ENCODE measurements at places on chromosomes 6 and 20. TPM values are rescaled to one million over a fixed set of nuclear protein-coding genes. Genes with fewer than 3 reads are reported as not detected.

The OLIG3 gene
- not detected for total RNA-seq

DNA sequence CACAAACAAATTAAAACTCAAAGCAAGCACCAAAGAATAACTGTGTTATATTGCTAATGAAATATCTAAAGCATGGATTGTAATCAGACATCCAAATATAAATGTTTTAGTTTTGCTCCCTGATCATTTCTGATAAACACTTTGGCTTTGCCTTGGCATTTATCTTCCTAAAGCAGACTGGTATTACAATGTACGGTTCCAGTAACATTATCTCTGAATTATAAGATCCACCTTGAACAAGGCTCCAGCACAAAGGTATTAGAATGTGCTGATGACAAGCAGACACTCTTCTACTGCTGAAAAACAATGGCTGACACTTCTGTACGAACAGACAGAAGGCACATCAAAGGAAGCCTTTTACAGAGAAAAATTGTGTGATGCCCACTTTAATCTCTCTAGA is 74.6 kb downstream of the INSM1 start:
- DNase-seq: no peak

The FOXQ1 gene
- total RNA-seq: 0.17 TPM

GRCh38 chr20:59571551-59572314 is 32.6 kb upstream of the PHACTR3 start:
- DNase-seq: peak; percentile 69

The HAO1 gene
- total RNA-seq: not detected

- DNase-seq: no peak
Measured at GRCh38 chr6:119294984-119295383, 54.6 kb downstream of the MAN1A1 start.

GRCh38 chr6:27049863-27050781 is 197.4 kb upstream of the PRSS16 start:
- DNase-seq: no peak

The LSM2 gene
- total RNA-seq: 78.7 TPM

The SLC22A2 gene
- total RNA-seq: not detected

GRCh38 chr6:71376830-71377229 is 88.2 kb downstream of the OGFRL1 start:
- no peak for DNase-seq

DNA sequence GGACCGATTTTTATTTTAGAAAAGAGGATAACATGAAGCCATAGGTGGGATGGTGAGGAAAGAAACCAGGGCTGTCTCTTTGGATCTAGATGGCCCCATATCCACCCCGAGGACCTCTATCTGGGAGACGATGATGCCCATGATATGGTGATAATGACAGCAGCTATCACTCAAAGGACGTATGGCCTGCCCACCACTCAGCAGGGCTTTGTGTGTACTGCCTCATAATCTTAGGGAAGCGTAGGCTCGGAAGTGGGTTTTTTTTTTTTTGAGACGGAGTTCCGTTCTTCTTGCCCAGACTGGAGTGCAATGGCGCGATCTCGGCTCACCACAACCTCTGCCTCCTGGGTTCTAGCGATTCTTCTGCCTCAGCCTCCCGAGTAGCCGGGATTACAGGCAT is 8.2 kb upstream of the TAF8 start:
- DNase-seq: no peak

The ZHX3 gene
- 35.1 TPM for total RNA-seq

- DNase-seq: peak; percentile 54
Measured at GRCh38 chr6:89281779-89282246, 33.3 kb downstream of the GABRR2 start.

GRCh38 chr20:23002276-23002675 is 32.8 kb upstream of the SSTR4 start:
- DNase-seq: no peak

- peak; percentile 94 for DNase-seq
Measured at GRCh38 chr6:16277101-16277981, 39.0 kb downstream of the GMPR start.

DNA sequence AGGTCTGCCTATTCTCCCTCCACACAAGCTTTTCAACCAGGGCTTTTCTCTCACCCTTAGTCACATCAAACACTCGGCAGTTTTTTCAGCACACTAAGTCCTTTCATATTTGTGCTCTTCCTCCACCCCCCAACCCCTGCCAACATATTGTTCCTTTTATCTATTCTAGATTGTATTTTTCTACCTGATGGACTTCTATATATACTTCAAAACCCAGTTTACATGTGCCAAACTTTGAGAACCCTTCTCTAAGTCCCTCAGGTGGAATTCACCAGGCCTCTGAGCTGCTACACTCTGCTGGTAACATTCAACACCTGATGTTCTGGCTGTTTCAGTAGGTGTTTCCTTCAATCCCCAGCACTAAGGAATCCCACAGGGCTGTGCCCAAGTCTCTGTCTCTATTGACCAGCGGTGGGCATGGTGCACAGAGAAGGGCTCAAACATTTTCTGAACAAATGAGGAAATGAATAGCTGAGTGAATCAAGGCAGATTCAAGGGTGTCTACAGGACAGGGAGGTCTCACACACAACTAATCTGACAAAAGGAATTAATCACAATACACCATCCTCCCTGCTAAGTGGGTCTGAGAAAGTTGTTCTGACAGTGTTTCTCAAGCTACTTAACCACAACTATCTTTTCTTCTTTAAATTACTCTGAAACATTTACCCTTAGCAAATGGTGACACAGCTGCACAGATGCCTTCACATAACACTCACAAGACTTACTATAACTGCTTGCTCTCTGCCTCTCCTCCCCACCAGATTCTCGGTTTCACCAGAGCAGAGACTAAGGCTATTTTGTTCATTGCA is 166.5 kb downstream of the TSHZ2 start:
- DNase-seq: no peak

The MEP1A gene
- total RNA-seq: not detected

GRCh38 chr6:5922230-5922629 is 84.5 kb downstream of the NRN1 start:
- no peak for DNase-seq

- no peak for DNase-seq
Measured at GRCh38 chr20:39862470-39862891, 826.6 kb downstream of the MAFB start.

DNA sequence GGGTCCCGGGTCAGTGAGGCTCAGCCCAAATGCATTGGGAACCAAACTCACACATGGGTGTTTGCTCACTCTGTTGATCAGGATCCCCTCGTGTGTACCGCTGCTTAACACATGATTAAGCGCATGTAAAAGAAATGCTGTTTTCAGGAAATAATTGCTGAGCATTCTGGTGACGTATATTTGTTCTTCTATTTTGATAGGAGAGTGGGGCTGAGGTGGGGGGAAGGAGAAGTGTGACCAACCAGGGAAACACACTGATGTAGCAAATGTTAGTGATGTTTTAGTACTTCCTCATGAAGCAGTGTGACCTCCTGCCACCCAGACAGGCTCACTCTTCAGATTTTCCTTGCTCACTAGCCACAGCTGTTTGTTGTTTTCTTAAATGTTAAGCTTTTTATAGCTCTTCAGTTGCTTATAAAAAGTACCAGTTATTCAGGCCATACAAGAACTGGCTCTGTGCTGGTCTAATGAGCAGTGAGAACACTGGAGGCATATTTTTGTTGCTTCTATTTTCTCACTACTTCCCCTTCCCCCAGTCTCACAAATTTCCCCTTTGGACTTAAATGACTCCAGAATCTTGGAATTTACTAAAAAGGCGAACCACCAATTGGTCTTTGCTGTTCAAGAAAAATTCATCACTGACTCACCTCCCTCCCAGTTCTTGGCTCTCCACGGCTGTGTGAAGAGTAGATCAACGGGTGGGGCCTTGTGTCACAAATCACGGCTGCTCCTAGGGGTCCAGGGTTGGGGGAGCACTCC is 79.2 kb upstream of the BACH2 start:
- peak; percentile 52 for DNase-seq

GRCh38 chr6:39378175-39378959 is 55.9 kb upstream of the KCNK16 start:
- DNase-seq: no peak

The GPR6 gene
- not detected for total RNA-seq

DNA sequence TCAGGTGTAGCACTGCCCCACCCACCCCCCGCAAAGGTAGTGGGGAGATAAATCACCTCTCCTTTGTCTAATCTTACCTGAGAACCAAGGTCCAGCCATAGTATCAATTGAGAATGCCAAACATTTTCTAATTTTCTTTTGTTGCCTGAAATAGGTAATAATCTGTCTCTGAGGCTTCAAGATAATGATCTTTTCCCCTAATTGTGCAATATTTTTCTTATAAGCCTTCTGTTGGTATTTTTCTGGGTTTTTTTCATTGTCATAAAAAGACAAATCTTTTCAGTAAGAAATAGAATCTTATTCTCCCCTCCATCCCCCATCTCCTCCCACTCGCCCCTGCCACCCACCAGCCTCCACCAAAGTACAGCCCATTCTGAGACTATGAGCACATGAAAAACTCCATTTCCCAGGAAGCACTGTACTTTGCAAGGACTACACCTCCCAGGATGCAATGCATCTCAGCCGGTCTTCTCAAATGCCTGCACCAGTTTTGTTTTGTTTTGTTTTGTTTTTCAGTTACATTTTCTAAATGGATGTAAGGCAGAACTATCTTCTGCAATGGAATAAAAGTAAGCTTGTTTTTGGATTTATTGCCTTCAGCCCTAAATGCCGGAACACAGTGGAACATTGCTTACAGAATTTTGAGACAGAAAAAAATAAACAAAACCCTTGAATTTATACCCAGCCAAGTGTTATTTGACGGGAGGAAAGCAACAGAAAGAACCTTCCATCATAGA is 268.0 kb downstream of the TFAP2A start:
- DNase-seq: peak; percentile 55

- DNase-seq: peak; percentile 27
Measured at GRCh38 chr6:31898383-31899011, 999 bp upstream of the EHMT2 start.

- peak; percentile 29 for DNase-seq
Measured at GRCh38 chr6:149566410-149567193, 427 bp downstream of the GINM1 start.

The RTF2 gene
- total RNA-seq: 81.4 TPM

- peak; percentile 69 for DNase-seq
Measured at GRCh38 chr6:136685540-136686108, 106.7 kb downstream of the MAP3K5 start.

The SLC52A3 gene
- total RNA-seq: not detected

DNA sequence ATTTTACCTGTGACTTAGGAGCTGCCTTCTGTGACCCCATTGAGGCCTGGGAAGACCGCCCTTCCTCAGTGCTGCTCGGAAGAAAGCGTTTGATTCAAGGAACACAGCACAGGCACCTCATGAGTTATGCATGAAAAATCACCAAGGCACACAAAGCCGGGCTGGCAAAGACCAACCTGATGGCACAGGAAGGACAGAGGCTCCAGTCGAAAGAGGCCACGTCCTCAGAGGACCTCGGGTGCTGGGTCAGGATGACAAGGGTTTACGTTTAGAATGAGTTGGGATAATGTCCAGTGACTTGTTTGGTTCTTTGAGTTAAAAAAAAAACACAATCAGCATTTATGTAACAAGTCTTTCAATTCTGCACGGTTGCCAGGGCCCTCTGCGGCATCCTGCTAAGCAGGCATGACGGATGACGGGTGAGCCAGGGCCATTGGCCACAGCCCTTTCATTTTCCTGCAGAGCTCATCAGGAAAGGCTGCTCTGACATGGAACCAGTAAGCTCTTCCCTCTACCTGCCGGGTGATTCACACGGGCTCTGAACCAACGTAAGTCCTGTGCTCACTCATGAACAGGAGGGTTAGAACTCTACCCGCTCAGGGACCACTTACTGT is 112.8 kb downstream of the DACT2 start:
- no peak for DNase-seq

DNA sequence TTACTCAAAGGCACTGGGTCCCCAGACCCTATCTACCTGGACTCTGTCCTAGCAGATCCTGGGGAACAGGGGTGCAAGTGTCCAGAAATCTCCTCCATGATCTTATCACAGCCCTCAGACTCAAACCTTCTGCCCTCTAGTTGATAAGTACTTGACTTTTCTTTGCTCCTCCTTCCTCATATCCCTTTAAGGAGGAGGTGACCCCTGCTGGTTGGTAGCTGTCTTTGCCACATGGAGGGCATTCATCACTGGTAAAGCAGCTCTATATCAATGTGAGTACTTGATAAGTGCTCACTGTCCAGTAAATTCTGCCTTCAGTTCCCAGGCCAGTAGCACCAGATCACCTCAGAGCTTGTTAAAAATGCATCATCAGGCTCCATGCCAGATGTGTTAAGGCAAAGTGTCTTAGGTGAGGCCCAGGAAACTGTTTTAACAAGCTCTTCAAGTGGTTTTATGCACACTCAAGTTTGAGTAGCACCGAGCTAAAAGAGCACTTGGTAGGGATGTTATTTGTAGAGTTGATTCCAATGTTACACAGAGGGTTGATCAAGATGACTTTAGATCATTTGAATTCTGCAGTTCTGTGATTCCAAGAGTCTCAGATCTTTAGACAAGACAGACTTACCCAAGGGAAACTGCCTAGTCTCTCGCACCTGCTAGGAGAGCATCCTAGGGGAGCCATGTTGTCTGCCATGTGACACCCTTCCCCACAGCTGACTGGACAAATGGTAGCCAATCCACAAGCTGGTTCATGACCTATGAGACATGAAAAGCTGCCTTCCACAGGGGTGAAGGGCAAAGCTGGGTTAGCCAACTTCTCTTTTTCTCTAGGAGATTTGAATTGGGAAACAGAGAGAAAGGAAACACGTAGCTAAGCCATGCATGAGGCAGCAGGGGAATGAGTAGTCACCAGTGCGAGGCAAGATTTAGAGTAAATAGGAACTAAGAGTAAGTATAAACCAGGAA is 18.6 kb downstream of the TREML2 start:
- peak; percentile 53 for DNase-seq

- DNase-seq: peak; percentile 58
Measured at GRCh38 chr6:12749531-12750379, 33.2 kb downstream of the PHACTR1 start.

All from LHCN-M2 (cell line).